Stimulated activated CD4-positive, alpha-beta T cell treated with anti-CD3 and anti-CD28 coated beads, Interleukin-12 subunit alpha, Interleukin-12 subunit beta, amount 100 ng/mL, for 4 hours (primary cell): ENCODE measurements at places on chromosomes 6 and 20.

GRCh38 chr20:57335392-57335791 lies 5.8 kb downstream of the SPO11 start:
- no peak for DNase-seq

DNA sequence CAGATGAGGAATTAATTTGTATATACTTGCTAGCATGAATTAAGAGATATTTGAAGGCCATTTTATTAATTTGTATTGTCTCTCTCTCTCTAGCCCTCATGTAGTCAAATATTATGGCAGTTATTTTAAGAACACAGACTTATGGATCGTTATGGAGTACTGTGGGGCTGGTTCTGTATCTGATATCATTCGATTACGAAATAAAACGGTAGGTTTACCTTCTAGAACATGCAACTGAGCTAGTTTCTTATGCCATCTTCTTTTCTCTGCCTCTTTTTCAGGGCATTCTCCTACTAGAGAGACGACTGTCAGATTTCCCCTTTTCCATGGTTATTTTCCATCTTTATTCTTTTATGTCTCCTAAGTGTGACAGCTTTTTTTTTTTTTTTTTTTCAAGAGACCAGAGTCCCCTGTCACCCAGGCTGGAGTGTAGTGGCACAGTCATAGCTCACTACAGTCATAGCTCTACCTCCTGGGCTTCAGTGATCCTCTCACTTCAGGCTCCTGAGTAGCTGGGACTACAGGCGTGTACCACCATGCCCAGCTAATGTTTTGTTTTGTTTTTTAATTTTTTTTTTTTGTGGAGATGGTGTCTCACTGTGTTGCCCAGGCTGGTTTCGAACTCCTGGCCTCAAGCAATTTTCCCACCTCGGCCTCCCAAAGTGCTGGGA lies 15.6 kb downstream of the STK4 start:
- DNase-seq = no peak

- no peak for DNase-seq
Observed at GRCh38 chr6:44049163-44049988, 77.9 kb downstream of the MRPL14 start.

DNA sequence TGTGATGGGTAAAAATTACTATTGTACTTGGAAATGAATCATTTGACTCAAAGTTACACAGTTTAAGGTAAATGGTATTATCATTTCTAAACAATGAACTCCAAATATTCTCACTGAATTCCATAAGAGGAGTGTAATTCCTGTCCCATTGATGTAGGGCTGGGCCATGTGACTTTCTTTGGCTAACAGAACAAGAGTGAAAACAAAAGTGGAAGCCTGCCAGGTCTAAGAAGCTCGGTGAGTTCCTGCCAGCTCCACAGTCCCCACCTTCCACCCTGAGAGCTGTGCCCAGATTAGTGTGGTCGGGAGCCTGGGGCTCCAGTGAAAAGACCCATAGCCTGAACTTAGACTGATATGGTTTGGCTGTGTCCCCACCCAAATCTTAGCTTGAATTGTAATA lies 24.6 kb downstream of the TBXT start:
- no peak for DNase-seq

- DNase-seq = no peak
Observed at GRCh38 chr6:125789167-125789566, 1.6 kb upstream of the NCOA7 start.

- no peak for DNase-seq
Observed at GRCh38 chr6:37242429-37243052, 15.0 kb upstream of the TBC1D22B start.

GRCh38 chr6:35058358-35058675 lies 82.8 kb downstream of the TCP11 start:
- DNase-seq = no peak

DNA sequence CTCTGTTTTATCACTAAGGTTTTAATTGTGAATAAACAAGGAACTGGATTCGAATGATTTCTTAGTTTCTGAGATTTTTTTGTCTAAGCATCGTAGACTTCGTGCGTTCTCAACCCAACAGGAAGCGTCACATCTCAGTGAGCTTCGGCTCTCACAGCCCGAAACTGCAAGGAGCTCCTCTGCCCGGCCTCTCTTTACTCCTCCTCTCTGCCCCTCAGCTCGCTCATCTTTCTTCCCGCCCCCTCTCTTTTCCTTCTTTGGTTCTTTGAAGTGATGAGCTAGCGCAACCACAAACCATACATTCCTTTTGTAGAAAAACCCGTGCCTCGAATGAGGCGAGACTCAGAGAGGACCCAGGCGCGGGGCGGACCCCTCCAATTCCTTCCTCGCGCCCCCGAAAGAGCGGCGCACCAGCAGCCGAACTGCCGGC lies 480 bp upstream of the NT5E start:
- DNase-seq = peak; percentile 33

- no peak for DNase-seq
Observed at GRCh38 chr6:136618086-136618485, 67.9 kb upstream of the MAP7 start.

- no peak for DNase-seq
Observed at GRCh38 chr6:109006818-109007217, 87.8 kb downstream of the SESN1 start.

GRCh38 chr20:15267935-15268334 lies 930.5 kb upstream of the FLRT3 start:
- DNase-seq = no peak

DNA sequence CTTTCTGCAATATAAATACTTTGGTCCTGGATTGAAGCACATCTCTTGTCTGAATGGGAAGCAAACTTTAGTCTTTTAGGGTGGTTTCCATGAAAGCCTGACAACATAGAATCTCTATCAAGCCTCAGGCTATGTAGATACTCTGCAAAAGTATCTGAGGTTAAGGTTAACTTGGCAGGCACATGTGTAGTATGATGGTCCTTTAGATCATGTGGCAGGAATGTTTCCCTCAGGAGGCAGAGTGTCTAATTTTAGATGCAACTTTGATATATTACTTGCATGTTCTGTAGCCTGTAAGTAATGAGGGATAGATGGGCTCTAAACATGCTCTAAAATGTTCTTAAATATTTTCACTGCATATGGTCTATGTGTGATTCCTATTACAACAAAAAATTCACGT lies 8.2 kb downstream of the MYB start:
- DNase-seq = no peak

DNA sequence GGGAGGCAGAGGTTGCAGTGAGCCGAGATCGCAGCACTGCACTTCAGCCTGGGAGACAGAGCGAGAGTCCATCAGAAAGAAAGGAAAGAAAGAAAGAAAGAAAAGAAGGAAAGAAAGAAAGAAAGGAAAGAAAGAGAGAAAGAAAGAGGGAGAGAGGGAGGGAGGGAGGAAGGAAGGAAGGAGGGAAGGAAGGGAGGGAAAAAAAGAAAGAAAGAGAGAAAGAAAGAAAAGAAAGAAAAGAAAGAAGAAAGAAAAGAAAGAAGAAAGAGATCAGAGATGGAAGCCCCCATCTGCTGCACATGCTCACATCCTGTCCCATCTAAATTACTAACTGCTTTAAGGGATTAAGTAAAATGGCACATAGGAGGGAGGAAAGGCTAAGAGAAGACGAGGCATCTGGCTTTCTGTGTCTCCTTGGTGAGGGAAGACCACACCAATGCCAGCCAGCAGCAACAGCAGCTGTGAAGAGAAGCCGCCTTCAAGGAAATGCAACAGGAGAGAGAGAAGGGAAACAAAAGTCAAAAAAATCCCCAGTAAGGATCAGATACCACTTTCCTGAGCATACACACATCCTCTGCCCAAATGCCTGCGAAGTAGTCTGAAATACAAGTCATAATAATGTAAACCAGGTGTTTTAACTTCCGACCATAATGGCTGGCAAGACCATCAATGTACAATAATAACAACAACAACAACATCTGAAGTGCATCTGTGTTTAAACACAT lies 300.2 kb upstream of the JARID2 start:
- no peak for DNase-seq

GRCh38 chr6:90103056-90103800 lies 193.4 kb downstream of the BACH2 start:
- no peak for DNase-seq

- no peak for DNase-seq
Observed at GRCh38 chr6:128487746-128488145, 32.7 kb downstream of the PTPRK start.

- DNase-seq = no peak
Observed at GRCh38 chr6:130447374-130447773, 81.6 kb downstream of the TMEM200A start.

GRCh38 chr6:83215131-83216047 lies 22.2 kb downstream of the RWDD2A start:
- DNase-seq = peak; percentile 29

DNA sequence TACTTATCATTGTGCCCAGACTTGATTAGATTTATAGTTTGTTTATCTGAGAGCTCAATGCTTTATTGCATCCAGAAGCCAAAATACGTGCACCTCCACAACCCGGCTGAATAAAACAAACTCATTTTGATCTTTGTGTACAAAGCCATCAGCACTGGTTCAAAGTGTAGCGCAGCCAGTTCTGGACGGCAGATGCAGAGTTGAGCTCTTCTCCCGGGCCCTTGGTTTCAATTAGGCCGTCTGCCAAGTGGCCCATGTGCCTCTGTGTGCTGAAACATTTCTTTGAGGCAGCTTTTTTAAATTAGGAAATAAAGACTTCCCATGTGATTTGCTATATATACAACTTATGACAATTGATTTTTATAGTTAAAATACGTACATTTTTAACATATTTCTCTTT lies 96.2 kb upstream of the RSPO3 start:
- no peak for DNase-seq

- no peak for DNase-seq
Observed at GRCh38 chr20:278607-279571, 11.7 kb downstream of the C20orf96 start.

DNA sequence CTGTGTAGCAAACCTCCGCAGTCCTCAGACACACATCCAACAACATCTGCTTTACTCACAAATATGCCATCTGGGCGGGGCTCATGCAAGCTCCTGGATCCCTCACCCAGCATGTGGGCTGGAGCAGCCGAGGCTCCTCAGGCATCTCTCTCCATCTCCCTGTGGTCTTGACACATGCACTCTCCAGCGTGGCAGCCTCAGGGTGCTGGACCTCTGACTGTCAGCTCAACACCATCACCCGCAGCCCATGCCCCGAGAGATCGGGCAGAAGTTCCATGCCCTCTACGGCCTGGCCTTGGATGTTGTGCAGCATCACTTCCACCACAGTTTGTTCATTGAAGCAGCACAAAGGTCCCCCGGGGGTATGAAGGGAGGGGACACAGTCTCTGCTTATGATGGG lies 32.6 kb upstream of the CD93 start:
- no peak for DNase-seq

DNA sequence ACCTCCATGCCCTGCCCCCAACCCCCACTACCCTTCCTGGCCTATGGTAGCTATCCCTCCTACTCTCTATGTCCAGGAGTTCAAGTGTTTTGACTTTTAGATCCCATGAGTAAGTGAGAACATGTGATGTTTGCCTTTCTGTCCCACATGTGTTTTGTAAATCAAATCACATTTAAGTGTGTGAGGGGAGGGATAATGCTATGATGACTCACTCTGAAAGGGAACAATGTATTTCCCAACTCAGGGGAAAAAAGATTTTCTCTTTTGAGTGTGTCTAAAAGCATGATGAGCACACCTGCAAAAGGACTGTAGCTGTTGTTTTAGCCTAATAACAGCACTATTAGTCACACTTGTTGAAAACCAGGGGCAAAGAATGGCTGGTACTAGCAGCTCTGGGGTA lies 193.7 kb downstream of the GJA10 start:
- DNase-seq = no peak

GRCh38 chr6:65938000-65938399 lies 231.0 kb upstream of the EYS start:
- DNase-seq = no peak

GRCh38 chr6:93437491-93437890 lies 18.1 kb upstream of the EPHA7 start:
- DNase-seq = no peak

GRCh38 chr6:34512738-34513115 lies 43.4 kb downstream of the SPDEF start:
- no peak for DNase-seq

GRCh38 chr20:47042464-47042863 lies 147.8 kb downstream of the EYA2 start:
- no peak for DNase-seq

DNA sequence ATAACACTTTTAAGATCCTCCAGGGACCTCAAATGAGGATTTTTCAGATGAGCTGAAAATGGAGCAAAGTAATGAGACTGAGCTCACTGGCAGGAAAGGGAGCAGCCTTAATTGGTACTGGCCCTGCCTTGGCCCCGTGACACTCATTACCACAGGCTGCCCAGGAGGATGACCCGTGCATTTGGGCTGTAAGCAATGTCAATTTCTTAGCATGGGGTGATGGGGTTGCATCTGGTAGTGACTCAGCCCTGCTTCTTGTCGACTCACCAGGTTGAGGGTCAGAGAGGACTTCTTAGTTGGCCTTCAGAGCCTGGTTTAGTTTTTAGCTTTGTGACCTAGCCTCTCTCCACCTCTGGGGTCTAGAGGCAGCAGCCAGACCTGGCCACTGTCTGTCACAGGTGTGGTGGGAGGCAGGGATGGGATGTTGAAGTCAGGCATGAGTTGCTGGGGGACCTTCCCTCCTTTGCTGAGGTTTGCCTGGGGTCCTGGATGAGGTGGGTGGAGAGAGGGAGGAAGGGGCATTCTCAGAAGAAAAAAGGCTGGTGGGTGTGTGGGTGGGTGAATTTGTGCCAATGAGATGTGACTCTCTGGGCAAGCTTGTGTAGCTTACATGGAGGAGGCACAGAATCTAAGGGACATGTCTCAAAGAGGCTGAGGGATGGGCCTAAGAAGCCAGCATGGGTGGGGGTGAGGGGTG lies 25.9 kb upstream of the EPB41L1 start:
- DNase-seq = no peak

DNA sequence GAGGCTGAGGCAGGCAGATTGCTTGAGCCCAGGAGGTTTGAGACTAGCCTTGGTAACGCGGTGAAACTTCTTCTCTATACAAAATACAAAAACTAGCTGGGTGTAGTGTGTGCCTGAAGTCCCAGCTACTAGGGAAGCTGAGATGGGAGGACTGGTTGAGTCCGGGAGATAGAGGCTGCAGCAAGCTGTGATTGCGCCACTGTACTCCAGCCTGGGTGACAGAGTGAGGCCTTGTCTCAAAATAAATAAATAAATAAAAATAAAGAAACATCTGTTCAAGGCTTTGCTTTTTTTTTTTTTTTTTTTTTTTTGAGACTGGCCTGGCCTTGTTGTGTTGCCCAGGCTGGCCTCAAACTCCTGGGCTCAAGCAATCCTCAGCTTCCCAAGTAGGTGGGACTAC lies 23.7 kb upstream of the SLC23A2 start:
- no peak for DNase-seq

- no peak for DNase-seq
Observed at GRCh38 chr6:161443848-161444247, 170.0 kb upstream of the AGPAT4 start.

DNA sequence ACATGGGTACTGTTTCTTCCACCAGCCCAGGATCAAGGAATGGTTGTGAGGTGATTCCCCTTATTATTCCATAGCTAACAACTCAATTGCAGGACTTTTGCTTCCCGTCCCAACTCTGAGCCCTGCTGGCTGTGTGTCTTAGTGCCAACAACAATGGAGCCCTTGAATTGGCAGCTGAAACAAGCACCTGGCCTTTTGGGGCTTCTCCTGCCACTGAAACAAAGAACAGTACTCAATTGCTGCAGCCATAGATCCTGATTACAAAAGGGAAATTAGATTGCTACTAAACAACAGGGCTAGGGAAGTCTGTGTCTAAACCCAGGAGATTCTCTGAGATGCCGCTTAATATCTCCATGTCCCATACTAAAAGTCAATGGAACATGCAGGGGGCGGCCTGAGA lies 61.3 kb upstream of the CARMIL1 start:
- DNase-seq = no peak

GRCh38 chr6:75171567-75171966 lies 34.3 kb downstream of the COL12A1 start:
- DNase-seq = no peak
